ENCODE measurements at places on chromosomes 3 and 15.

DNA sequence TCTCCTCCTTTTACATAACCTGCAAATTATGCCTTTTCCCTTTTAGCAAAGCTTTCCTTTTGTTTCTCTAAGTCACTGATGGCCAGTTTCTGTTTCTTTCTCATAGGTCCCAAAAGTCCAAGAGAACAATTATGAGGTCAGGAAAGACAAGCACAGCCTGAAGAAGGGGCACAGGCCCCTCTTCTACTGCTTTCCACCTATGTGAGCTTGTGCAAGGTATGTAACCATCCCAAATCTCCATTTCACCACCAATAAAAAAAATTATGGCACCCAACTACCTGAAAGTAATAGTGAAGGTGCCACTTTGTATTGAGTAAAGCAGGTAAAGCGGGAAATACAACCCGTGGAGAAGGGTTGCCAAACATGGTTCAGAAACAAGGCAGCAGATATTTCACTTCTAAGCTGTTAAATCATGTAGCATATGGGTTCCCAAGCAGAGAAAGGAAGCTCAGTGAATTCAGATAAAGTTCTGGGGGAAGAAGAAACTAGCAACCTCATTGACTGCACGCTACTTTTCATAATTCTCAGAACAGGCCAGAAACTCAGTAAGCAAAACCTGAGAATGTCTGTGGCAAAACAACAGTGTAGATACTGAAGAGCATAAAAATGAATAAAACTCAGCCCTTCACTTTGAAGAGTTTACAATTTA, 4.2 kb downstream of the PLOD2 start:
- DNase-seq: no peak

DNA sequence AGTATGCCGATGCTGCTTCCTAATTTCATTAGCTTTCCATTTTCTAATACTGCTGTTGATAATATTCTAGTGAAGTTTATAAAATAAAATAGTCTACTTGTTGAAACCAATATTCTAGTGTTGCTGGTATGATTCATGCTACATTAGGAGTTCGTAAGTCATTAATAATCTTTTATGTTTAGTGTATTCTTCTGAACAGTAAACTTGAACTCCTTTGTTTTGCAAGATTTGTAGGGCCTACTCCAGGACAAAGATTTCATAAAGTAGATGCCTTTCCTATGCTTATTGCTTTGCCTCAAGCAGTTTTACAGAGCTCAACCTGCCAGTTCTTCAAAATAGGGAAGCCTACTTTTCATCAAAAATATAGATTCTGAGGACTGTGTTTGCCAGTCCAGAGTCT, 111.5 kb downstream of the RSRC1 start:
- no peak for DNase-seq

- no peak for DNase-seq
Measured at GRCh38 chr15:101641894-101642293, 10.3 kb downstream of the TM2D3 start.

- DNase-seq: no peak
Measured at GRCh38 chr15:52382647-52383046, 87.0 kb upstream of the MYO5C start.

DNA sequence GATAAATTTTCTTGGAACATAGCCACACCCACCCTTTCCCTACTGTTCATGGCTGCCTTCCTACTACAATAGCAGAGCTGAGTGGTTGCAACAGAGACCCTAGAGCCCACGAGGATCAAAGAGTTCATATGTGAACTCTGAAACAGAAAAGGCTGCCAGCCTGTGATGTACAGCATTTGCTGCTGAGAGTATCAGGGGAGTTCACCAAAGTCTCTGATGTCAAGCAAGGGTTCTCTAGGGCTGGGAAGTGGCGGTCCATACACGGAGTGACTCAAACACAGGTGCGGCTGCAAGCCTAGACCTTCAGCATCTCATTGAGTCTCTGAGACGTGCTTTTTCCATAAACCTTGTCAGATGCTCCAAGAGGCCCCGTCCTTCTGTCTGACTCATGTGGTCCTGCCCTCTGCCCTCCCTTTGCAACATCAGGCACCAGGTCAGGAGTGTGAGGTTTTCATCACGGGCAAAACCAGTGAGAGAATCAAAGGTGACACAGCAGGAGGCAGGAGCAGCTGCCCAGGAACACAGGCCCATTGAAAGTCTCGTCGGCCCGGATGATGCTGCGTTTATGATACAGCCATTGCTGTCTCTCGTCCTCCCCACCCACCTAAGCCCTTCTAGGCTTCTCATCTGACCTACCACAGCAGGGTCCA, 42.9 kb downstream of the PCSK6 start:
- no peak for DNase-seq

- DNase-seq: no peak
Measured at GRCh38 chr3:98769448-98769847, 6.3 kb downstream of the ST3GAL6 start.

DNA sequence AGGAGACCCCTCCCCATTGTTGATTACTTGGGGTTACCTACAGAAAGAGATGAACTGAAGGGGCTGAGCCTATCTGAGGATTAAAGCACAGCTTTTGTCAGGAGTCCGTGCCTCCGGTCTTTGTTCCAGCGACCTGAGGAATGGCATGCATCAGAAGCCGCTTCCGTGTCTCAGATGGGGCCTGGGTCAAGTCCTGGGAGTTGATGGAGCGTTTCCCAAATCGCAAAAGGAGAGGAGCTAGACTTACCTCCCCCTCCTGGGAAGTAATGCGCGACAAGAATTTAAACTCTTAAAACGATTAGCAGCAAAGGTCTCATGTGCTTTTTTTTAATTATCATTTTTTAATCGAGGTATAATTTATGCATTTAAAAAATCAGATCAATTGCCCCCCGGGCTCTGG, 983 bp upstream of the ALDH1A3 start:
- no peak for DNase-seq

- no peak for DNase-seq
Measured at GRCh38 chr3:131630807-131631206, 128.0 kb upstream of the MRPL3 start.

- no peak for DNase-seq
Measured at GRCh38 chr15:68612979-68613740, 34.4 kb downstream of the CORO2B start.

DNA sequence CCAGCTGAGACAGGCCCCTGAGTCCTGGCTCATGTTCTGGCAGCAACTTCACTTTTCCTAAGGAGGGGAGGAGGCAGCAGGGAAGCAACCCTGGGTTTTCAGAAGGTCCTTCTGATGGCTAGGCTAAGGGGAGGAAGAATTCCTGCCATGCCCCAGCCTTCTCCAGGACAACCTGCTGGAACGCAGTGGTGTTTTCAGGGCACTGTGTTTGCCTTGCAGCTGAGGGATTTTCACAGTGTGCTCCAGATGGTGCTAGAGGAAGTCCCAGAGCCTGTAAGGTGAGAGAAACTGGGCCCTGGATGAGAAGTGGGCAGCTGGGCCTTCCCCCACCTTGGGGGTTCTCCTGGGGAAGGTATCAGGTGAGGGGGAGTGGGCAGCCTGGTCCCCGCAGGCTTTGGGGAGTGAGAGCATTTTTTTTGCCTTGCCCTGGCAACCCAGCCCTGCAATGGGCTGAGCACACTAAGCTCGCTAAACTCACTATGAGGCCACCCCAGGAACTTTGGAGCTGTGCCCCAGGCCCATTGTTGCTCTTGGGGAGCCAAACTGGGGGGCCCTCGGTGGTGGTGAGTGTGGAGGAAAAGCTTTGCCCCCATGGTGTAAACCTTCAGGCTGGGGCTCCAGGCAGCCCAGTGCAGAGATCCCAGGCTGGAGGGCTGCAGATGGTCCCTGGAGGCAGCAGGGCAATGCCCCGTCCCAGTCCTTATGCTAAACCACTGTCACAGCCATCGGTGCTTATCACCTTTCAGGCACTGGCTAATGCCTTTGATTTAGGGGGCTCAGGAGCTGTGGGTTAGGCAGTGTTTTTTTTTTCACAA, 41.1 kb downstream of the ACAA1 start:
- DNase-seq: no peak

- DNase-seq: no peak
Measured at GRCh38 chr15:66952756-66953522, 112.5 kb upstream of the SMAD3 start.

DNA sequence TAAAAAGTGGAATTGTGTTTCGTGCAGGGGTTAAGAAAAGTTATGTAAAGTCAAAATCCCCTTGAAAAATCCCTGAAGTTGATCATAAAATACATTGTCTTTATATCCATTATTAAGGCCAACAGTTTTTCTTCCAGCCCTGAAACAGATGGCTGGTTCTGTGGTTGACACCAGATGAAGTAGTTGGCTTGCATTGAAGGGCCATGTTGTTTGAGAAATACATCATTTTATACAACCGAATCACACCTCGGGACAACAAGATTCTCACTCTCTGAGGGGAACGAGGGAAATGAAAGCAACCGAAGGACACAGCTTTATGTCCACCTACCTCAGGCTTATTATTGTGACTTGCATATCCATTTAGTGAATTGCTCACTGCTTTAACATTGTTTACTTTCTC, 126.0 kb upstream of the MITF start:
- DNase-seq: no peak

GRCh38 chr3:40096661-40097111, 212.8 kb upstream of the EIF1B start:
- peak; percentile 90 for DNase-seq

DNA sequence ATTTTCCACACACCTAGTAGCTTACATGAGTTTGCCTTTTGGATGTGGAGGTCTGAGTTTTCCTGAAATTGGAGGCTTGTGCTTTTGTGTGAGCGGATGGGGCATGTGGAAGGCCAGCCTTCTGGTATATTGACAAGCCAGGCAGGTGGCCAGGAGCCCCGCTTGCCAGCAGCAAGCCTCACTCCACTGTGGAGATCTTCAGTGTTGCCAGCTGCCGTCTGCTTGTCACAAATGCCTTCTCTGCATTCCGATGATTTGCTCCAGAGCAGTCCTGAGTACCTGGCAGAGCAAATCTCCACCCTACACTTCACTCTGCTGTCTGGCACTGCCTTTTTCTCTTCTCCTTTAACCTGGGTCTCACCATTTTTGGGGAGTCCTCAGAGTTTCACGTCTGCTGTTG, 29.1 kb upstream of the CHST2 start:
- peak; percentile 95 for DNase-seq

DNA sequence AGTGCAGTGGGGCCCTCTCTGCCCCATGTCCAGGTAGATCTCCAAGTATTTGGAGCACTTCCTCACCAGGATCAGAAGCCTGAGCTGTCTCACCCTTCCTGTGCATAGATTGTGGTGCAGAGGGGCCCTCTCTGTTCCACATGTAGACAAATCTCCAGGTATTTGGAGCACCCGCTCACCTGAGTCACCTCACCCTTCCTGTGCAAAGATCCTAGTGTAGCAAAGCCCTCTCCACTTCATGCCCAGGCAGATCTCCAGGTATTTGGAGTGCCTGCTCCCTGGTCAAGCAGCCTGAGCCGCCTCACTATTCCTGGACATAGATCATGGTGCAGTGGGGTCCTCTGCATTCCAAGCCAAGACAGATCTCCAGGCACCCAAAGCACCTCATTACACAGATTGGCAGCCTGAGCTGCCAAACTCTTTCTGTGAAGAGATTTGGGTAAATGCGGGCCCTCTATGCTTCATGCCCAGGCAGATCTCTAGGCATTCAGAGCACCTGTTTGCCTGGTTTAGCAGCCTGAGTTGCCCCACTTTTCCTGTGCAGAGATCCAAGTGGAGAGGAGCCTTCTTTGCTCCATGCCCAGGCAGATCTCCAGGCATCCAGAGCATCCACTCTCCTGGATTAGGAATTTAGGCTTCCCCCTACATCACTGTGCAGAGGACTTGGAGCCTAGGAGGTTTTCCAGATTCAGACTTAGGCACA, 249.8 kb downstream of the AGBL1 start:
- DNase-seq: no peak

DNA sequence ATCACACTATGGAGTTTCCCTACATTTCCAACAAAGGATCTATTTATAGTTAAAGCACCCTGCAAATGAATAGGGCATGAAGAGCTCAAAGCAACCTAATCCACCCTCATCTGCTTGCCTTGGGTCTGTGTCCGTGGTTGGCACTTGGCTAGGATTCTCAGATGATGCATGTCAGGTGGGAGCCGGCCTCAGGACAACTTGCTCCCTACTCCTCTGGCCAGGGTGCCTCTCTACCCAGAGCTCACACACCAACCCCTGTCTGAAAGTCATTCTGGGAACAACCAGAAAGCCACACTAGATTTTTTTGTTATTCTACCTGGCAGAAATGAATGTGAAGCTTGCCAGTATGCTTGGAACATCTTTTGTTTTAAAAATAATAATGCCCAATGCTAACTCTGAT, 13.2 kb downstream of the ARHGEF3 start:
- no peak for DNase-seq

DNA sequence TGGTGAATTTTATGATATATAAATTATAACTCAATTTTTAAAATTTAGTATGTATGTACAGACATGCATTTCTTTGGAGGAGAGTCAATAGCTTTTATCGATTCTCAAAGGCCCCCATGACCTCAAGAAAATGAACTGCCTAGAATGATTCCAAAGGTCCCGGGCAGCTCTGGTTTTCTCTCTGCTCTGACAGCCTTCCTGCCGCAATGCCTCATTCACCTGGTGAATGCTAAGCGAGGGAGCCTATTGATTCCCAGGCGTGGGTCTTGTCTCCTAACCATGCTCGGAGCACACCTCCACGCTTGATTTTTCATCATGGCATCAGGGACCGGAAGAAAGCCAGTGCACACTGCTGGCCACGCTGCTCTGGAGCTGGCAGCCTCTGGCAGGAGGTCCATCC, 79.6 kb upstream of the HERC1 start:
- no peak for DNase-seq

DNA sequence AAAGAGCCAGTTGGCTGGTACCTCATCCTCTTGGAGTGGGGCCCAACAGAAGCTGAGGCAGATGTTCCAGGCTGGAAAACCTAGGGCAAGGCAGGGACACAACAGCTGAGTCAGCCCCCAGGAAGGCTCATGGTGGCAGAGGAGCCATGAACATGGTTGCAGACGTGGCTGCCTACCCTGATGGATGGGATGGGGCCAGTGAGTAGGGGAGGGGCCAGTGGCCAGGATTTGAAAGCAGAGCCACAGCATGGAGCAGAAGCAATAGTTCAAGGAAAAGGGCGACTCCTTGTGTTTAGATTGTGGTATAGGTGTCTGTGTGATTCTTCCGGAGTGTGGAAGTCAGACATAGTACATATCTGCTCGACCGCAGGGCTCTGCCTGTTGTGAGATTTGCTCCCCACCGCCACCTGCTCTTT, 24.2 kb downstream of the PXYLP1 start:
- DNase-seq: no peak

- DNase-seq: no peak
Measured at GRCh38 chr15:57356178-57356577, 20.1 kb upstream of the CGNL1 start.

DNA sequence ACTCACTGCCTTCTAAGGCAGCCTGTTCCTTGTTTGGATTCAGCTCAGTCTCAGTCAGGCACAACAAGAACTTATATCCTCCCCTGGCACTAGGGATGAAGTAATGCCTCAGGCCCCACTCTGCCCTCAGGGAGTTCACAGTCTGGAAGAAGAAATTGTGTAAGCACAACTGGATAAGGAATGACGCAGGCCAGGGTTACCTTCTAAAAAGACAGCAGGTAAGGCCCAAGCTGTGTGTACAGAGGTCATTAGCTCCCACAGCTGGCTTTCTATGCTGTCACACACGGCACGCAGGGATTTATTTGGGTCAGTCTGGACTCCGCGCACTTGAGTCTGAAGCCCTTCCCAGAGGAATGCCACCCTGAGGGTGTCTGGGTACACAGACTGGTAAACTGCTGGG, 82.9 kb downstream of the IQSEC1 start:
- DNase-seq: no peak

All from thyroid gland (tissue), 4 donors.